Stimulated activated CD8-positive, alpha-beta memory T cell treated with anti-CD3 and anti-CD28 coated beads, Interleukin-15, amount 100 ng/mL, for 1 hour (primary cell): ENCODE measurements at places on chromosomes 2 and 18.

DNA sequence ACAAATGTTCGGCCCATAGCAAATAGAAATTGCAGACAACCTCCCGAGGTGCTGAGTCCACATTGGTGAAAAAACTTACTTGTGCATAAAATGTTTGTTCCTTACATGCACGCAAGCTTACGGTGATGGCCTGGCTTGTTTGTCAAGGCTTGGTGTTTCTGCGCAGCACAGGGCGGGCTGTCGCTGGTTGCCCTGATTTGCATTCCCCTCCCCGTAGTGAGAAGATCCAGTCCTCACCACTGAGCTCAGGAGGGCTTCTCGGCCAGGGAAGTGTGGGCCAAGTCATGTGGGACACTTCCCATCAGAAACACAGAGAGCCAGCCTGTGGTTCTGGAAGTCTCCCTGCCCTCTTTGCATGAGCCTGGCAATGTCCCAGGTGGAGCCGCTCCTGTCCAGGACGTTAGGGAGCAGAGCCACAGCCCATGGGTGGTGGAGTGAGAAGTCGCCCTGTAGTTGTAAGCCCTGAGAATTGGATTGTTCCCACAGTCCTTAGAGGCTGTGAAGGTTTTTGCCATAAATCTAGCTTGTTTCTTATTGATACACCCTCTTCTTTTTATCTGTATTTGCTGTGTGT, 152.7 kb downstream of the TWIST2 start:
- DNase-seq, result no peak

GRCh38 chr2:120701499-120701898, 34.2 kb upstream of the GLI2 start:
- no peak for DNase-seq

- DNase-seq, result no peak
These were observed 2.5 kb upstream of the ANKRD39 start for GRCh38 chr2:96860065-96861029.

DNA sequence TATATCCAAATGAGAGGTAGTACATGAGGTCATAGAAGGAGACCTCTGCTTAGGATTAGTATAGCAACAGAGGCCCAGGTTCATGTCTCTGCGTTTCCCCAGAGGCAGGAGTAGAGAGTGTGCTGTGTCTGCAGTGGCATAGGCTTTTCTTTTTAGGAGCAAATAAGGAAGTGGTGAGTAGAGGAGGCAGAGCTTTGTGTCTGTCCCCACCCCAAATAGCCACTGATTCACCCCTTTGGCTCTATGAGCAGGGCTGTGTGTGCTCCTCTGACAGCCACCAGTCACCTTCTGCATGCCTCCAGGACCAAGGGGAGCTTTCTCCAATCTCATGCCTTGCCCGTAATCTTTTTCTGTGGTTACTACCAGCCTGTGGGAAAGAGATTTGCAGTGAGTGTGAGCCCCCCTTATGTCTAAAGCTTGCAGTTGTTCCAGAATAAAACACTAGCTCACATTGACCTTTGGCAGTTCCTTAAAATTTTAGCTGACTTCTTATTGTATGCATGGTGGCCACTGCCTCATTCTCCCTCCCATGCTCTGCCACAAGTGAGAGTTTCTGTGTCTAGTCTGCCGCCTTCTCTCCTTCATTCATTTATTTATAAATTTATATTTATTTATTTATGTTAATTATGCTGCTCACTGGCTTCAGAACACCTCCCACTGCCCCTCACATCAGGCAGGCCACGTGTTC, 23.5 kb upstream of the ELAC1 start:
- no peak for DNase-seq

DNA sequence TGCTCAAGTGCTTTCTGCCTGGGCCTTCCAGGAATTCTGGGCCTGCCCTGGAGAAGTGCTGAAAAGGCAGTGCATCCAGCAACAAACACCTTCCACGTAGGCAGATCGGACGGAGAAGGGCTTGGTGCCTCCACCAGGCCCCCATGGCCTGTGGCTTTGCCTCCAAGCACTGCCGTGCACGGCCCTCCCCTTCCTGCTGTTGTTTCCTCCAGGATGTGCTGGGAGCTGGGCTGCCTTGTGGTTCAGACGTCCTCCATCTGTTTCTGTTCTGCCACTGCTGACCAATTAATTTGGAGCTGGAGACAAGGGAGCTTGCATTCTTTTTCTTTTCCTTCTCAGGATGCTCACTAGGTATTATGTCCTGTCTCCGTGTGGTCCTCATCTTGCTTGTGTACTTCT, 197.0 kb downstream of the HRH4 start:
- no peak for DNase-seq

DNA sequence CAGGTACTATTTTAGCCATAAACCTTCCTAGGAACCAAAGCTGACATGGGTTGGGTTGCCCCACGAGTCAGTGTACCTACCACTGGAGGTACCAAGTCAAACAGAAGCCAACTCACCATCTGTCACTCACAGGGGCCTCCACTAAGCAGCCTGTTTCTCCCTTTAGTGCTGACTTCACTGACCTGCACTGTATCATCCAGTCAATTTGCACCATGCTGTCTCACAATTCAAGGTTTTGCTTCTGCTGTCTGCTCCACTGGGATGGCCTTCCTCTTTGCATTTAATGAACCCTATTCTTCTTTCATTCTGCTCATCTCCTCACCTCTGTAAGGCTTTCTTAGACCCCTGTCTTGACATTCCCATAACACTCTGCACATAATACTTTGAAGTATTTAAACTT, 47.2 kb downstream of the EIF2AK3 start:
- no peak for DNase-seq

DNA sequence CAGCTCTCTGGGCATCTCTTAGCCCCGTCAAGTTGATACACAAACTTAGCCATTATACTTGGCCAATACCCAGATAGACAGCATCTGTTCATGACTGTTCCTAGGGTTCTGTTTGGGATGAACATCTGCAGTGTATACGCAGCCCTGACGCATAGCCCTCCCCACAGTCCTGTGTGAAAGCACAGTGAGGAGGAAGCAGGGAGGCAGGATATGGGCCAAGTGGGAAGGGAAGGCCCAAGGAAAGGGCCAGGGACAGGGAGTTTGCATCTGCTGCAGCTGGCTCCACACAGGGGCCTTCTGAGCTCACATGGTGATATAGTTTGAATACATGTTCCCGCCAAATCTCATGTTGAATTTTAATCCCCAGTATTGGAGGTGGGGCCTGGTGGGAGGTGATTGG, 80.2 kb downstream of the CMPK2 start:
- DNase-seq, result no peak

DNA sequence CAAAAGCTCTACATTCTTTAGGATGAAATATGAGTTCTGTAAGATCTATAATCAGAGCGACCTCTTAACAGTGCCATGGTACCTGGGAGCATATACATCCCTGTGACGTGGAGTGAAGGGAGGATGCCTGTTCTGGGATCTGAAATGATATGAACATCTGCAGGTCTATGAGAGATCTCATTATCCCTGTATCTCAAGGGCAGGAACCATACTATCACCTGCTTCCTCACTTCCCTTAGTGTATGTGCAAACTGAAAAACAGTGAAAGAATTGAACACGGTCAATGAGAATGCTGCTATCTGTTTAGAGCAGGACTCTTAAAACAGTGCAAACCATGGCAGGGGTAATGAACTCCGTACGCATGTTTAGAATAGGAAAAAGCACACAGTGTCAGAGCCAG, 364.0 kb downstream of the LPIN1 start:
- no peak for DNase-seq

DNA sequence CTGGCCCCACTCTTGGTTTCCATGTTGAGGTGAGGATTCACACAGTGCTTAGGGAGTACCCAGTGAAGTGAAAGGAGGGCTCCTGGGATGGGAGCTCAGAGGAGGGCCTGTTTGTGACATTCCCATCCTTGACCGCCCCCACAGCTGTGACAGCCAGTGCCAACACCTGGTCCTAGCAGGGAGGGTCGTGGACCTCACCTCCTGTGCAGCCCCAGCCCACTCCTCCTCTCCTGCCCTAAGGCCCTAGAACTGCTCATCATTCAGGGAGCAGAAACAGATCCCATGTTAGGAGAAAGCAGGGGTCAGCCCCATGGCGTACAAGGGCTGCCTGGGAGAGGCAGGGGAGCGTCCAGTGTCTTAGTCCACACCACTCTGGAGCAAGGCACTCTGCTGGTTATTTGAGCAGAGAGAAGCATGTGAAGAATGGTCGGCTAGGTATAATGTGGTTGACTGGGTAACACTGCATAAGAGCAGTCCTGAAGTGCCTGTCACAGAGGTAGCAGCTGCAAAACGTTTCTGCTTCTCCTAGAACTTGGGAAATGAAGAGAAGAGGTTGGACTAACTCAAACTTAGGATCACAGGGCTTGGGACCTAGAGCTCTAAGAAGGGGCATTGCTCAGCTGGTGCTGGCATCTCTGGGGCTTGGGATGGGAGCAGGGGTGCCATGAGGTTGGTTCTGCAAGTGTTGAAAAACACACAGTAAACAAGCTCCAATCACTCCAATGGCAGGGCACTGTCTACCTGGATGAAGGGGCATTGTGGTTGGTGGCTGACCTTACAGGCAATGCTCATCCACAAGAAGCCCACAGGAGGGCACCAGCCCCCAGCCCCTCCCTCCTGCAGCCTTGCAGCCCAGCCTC, 55.6 kb downstream of the FAM168B start:
- DNase-seq, result no peak

GRCh38 chr2:178238154-178238521, 43.8 kb downstream of the OSBPL6 start:
- no peak for DNase-seq
